ENCODE measurements at places on chromosomes 2 and 18.

GRCh38 chr2:11865378-11865777 is 118.9 kb downstream of the LPIN1 start:
- no peak for DNase-seq

DNA sequence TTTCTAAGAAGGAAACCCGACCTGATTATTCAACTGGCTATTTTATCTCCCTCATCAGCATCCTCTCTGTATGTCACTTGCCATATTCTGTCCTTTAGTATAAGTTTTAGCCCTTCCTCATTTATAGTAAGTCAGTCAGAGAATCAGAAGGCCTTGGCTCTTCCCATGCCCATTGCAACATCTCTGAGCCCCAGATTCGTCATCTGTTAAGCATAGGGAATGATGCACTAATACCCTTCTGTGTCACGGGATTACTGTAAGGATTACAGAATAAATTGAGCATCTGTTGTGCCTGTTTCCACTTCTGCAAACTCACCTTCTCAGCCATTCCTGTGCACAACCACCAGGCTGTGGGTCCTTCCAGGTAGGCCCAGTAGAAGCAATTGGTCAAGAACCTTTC is 258.1 kb upstream of the RAB12 start:
- DNase-seq = no peak

GRCh38 chr2:161733025-161733424 is 108.8 kb downstream of the SLC4A10 start:
- no peak for DNase-seq

DNA sequence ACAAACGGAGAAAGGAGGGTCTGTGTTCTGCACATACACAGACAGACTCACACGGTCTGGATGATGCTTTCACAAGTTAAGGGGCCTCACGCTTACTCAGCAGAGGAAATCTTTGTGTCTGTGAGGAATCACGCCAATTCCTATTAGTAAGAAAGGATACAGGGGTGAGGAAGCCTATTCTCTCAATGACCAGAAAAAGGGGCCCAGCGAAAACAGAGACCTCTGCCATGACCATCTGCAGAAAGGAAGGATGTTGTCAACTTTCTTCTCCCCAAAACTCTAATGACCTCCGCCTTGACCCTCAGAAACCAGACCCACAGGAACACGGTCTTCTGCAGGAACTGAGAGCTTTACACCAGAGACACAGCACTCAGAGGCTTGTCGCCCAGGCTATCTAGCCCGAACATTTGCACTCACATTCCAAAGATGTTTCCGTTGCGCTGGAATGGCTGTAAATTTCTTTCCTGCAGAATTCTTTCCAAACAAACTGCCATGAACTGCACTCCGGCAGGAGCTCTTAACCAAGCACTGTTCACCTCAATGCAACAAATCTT is 186.3 kb downstream of the TCF4 start:
- no peak for DNase-seq

All from amygdala (tissue), 56 donors.